ENCODE measurements at places on chromosomes 3 and 15. TPM values are rescaled to one million over a fixed set of nuclear protein-coding genes. Genes with fewer than 3 reads are reported as not detected.
A peak's percentile ranks its signal among the peaks of the same experiment; 100 is the strongest.

GRCh38 chr3:66394753-66395249, 106.0 kb downstream of the LRIG1 start:
- peaks cover 60% of the 10 kb centered on the region for H3K36me3 ChIP-seq
- H3K27ac ChIP-seq = peak overlapping the region; percentile 42
- peaks cover 13% of the 10 kb centered on the region for H3K4me1 ChIP-seq
- H3K4me3 ChIP-seq = no peak overlapping the region

- peak overlapping the region; percentile 76 for H3K27ac ChIP-seq
- H3K4me1 ChIP-seq = peaks cover 8% of the 10 kb centered on the region
- H3K27me3 ChIP-seq = no peaks in the 10 kb centered on the region
- DNase-seq = no peak
These were observed 16.7 kb downstream of the FAM174B start for GRCh38 chr15:92638709-92639365.

DNA sequence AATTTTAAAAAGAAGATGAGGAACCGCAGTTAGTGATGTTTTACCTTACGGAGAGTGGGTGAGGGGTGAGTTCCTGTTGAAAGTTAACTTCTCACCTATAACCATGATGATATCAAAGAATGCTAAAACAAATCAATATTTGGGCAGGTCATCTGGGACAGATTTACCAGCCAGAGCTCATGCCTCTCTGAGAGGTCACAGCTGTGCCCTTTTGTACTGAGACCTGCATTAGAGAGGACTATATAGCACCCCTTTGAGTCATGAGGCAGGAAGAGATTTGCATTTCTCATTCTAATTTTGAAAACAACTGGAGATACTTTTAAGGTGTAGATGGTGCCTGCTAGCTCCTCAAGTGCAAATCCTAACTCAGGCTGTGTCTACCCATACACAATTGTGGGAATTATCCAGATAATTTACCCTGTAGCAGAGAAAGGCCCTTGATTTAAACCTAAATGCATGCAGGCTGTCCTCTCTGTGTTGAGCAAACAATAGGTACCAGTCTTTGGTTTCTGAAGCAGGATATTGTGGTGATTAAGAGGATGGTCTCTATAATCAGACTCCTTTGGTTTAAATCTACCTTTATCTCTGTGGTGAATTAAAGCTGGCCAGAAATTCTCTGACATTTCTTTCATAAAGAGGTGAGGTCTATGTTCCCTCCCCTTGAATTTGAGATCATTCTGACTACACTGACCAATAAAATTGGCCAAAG, 5.8 kb upstream of the TM4SF4 start:
- no peak overlapping the region for H3K27ac ChIP-seq
- no peaks in the 10 kb centered on the region for H3K27me3 ChIP-seq
- no peak overlapping the region for H3K4me3 ChIP-seq

DNA sequence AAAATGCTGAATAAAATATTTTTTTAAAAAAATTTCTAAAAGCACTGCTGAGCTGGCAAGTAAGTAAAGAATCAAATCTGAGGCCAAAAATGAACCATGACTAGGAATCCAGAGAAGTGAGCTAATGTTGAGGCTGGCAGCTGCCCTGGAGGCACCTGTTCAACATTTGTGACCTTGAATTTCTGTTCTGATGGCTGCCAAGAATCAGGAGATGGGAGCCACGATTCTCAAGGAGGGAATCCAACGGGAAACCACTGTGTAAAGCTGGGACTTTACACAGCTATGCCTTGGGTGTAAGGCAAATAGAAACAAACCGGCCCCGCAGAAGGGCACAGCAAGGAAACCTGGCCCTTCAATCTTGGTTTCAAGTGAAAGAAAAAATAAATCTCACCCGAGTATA, 22.7 kb downstream of the HEG1 start:
- H3K36me3 ChIP-seq = peaks cover 21% of the 10 kb centered on the region
- no peak overlapping the region for H3K4me3 ChIP-seq
- peaks cover 13% of the 10 kb centered on the region for H3K4me1 ChIP-seq

DNA sequence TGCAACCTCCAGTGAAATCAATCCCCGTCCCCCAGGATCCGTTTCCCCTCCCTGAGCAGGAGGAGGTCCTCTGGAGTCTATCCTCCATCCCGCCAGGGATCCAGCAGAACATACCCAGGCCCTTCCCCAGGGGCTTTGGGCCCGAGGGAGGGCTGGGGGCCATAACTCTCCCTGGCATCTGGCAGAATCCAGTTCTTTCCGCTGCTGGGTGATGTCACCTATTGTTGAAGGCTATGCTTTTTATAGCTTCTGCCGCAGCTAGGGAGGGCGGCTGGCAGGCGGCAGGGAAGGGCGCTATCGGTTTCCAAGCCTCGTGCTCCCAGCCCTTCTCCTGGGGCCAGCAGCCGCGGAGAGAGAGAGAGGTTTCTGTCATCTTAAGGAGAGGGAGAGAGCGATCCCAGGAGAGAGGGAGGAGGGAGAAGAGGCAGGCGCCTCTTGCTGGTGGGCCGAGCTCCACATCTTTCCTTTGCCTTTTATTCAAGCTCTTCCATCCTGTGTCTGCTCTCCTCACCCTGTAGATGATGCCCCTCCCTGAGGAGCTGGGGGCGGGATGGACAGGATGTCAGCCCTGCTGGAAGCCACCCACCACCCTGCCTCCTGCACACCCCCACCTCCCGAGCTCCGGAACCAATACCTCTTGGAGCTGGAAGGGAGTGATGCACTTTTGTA, 120.1 kb downstream of the ANP32A start:
- H3K4me1 ChIP-seq = peaks cover 10% of the 10 kb centered on the region
- no peaks in the 10 kb centered on the region for H3K36me3 ChIP-seq
- no peak overlapping the region for H3K4me3 ChIP-seq
- no peak overlapping the region for H3K27ac ChIP-seq
- H3K27me3 ChIP-seq = no peaks in the 10 kb centered on the region
- DNase-seq = peak; percentile 59

DNA sequence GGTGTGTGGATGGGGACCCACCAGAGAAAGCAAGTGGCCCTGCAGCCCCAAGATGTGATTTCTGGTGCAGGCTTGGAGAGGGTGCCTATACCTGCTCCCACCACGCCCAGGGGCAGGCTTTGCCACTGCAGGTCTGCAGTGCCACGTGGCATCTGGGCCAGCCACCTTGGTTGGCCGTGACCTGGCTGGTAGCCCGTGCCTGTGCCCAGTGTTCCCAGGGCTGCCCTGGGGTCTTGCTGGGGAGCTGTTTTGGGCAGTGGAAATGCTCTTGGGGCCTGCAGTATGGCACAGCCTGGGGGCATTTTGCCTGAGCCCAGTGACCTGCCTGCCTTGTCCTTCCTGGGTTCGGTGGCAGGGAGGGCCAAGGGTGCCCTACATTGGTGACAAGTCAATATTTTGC, 203.4 kb downstream of the UBE3A start:
- no peaks in the 10 kb centered on the region for H3K27me3 ChIP-seq
- DNase-seq = no peak
- no peak overlapping the region for H3K4me3 ChIP-seq

The HIGD2B gene
- total RNA-seq = not detected

The CEP152 gene
- 10.3 TPM for total RNA-seq
